Mucosa of gallbladder (tissue), 1 donor: ENCODE measurements at places on chromosomes 1 and 21. TPM values are rescaled to one million over a fixed set of nuclear protein-coding genes. Genes with fewer than 3 reads are reported as not detected.

DNA sequence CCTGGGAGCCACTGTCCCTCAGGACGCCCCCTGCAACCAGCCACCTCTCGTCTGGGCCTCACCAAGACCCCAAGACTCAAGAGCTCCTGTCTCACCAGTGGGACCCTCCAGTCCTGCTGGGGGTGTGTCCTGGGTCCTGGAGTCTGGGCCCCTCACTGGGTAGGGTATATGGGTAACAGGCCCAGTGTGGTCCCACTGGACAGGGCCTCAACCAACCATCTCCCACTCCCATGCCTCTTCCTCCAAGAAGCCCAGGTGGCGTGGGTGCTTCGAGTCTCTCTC, 725 bp upstream of the VWA1 start:
- DNase-seq: no peak

The SPRR1B gene
- total RNA-seq: not detected

- DNase-seq: no peak
These were observed 442.1 kb downstream of the PTBP2 start for GRCh38 chr1:97163591-97164275.

DNA sequence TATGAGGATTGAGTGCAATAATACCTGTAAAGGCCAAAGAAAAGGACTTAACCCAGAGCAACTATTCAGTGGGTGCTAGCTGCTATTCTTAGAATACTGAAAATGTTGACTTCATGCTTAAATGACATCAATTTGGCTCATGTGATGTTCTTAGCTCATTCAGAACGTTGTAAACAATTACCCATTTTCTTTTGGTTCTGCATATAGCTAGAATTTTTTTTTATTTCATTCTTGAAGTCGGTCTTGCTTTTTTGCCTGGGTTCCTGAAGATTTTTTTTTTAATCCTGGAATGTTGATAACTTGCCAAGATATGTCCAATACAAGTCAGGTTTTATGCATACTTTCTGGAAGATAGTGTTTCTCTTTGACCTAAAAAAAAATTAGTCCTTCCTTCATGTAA, 772.0 kb downstream of the LTN1 start:
- DNase-seq: no peak

The S100A8 gene
- 7.0 TPM for total RNA-seq

DNA sequence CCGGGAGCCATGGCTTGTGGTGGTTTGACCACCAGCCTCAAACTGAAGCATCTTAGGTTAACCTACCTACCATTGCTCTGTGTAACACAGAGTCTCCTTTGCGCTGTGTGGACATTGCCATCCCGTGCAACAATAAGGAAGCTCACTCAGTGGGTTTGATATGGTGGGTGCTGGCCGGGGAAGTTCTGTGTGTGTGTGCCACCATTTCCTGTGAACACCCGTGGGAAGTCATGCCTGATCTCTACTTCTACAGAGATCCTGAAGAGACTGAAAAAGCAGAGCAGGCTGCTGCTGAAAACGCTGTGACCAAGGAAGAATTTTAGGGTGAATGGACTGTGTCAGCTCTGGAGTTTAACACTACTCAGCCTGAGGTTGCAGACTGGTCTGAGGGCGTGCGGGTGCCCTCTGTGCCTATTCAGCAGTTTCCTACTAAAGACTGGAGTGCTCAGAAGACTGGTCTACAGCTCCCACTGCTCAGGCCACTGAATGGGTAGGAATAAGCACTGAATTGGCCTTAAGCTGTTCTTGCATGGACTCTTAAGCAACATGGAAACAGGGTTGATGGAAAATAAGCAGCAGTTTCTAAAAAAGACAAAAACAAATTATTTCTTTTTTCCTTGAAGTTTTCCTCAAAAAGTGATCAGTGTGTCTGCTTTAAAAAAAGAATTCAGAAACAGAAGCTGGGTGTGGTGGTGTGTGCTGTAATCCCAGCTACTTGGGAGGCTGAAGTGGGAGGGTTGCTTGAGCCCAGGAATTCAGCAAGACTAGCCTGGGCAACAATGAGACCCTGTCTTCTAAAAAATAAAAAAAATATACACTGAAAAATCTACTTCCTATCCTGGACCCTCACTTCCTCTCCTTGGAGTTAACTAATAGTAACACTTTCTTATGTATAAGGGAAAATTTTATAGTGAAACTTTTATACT, 14.6 kb downstream of the CEP350 start:
- no peak for DNase-seq

DNA sequence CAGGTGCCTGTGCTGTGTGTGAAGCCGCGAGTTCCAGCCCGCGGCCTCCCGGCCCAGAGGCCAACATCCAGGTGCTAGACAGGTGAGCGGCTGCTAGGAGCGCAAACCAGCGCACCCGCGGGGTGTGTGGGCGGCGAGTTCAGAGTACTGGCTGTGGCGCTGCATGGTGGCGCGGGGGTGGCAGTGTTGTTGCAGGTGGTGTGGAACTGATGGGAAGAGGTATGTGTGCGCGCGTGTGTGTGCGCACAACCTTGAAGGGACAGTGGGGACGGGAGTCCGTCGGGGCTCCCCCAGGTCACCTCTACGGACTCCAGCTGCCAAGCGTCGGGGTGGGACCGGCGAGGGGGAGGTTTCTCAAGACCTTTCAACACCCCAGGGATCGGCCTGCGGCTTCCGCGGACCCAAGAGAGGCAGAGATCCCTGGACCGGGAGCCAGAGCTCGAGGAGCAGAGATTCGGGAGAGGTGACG, 433 bp upstream of the DMBX1 start:
- DNase-seq: no peak

DNA sequence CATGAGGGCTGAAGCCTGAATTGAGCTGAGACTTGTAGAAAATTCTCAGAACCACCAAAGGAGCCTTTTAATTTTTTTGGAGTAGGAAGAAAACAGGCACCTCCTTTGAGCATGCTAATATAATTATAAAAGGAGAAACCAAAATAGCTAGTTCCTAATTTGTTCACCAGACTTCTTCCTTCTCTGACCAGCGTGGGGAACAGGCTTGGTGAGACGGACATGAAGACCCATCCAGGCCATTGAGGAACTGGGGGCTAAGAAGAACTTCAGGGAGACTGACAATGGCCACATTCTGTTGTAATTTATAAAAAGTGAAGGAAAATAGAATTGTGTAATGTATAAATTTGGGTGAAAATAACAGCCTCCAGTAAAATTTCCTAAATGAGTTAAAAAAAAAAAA, 62.6 kb downstream of the MAN1C1 start:
- DNase-seq: no peak

The CCDC185 gene
- not detected for total RNA-seq

DNA sequence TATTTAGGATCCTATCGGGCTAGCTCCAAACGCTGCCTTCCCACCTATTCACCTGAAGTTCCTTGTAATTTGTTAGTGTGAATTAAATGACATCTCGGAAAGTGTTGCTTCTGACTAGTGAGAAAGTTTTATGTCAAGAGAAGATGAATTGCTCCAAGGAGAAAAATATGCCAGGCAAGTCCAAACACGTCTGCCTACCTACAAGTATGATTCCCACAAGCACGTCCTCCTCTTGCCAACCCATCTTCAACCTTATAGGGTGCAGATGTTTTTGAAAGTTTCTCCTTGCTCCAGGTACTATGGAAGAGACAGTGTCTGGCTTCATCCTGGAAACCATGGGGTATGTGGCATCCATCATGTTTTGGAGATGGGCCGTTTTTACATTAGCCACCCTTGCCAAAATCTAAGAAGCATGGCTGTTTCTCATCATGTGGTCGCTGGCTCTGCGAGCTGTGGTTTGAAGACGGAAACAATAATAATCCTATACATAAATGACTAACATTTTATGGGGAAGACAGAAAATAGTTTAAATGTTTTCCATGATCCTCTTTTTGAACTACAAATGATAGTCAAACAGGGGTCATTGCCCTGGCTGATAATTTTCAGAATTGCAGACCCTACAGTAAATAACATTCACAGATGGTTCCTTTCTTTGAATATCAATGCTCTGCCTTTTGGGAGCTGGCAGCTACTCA, 505.8 kb downstream of the SMYD3 start:
- no peak for DNase-seq

DNA sequence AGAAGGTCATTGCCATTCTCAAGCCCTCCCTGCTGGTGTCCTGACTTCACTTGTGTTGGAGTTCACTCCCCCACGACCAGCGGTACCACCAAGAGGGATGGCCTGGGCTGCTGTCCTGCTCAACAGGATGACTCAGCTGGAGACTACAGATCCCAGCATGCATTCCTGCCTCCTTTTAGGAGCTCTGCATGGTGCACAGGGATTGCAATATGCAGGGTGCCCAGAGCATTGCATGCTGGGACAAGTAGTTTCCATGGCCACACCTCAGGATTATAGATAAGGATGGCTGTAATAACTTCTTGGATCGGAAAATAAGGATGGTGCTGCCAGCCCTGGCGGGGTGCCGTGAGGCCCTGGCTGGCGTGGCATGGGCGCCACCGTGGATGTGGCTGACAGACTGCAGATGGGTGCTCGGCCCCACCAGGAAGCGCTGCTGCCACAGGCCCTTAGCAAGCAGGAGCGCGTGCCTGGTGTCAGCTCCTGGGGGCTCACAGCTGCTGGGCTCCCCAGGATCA, 150.0 kb downstream of the CASZ1 start:
- DNase-seq: no peak

The LCA5L gene
- 2.7 TPM for total RNA-seq
